NCI-H1436 (cell line): ENCODE measurements at places on chromosomes 6 and 20.

DNA sequence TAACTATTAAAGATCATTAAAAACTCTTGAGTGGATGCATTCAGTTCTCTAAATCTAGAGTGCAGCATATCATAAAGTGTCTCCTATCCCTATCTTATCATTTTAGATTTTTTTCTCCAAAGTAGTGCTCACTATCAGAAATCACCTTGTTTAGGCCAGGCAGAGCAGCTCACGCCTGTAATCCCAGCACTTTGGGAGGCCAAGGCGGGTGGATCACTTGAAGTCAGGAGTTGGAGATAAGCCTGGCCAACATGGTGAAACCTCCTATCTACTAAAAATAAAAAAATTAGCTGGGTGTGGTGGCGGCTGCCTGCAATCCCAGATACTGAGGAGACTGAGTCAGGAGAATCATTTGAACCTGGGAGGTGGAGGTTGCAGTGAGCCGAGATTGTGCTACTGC lies 368.9 kb downstream of the PRKN start:
- no peak for DNase-seq

- no peak for DNase-seq
Measured at GRCh38 chr20:33526769-33527168, 36.9 kb downstream of the CBFA2T2 start.

DNA sequence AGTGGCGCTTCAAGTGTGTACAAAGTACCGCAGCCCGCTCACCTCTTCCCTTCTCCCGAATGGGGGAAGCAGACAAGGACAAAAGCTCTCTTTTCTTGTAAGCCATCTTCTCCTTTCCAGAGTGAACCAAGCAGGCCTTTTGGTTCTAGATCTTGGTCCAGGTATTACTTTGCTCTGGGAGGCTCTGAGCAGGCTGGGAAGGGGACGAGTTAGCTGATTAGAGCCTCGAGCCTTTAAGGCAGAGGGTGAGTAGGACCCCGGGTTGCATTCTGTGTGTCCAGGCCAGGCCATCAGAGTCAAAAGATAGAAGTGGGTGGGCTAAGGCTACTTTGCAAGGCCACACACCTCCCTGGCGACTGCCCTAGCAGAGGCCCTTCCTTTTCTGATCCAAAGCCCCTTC lies 57.6 kb downstream of the GTF2H5 start:
- DNase-seq = no peak

GRCh38 chr6:55040102-55040848 lies 134.0 kb upstream of the HCRTR2 start:
- DNase-seq = no peak

DNA sequence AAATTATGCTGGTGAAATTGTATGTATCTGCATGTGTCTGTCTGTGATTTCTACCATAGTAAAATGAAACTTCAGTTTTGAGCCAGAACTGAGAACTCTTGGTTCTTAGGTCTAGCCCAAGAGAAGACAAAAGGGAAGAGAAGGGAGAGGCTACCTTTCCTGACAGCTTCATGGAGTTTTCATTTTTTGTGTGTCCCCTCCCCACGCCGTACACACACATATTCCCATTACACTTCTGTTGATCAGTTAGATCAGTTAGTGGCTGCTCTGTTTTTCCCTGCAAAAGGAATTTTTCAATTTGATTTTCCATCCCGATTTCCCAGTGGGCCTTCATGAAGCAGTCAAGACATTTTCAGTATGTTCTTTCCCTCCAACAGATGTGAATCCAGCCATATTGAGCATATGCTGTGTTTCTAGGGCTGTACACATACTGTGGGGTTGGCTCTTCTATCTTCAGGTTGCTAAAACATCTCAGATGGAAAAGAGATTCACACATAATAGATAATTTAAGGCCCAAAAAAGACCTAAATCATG lies 52.5 kb downstream of the HIVEP1 start:
- DNase-seq = no peak

DNA sequence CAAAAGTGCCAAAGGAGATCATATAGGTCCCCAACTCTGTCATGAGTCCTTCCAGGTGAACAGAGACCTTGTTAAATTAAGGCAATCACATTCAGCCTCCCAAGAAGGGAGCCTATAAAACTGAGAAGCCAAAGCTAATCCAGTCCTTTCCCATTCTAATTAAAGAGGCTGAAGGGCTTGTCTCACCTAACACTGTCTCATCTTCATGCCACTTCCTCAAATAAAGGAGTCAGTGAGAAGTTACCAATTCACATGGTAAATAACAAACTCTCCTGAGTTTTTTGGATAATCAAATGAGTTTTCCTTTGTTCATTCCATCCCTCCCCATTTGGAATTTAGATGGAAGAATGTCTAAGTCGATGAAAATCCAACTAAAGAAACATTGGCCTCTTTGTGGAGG lies 242.8 kb downstream of the UST start:
- no peak for DNase-seq

DNA sequence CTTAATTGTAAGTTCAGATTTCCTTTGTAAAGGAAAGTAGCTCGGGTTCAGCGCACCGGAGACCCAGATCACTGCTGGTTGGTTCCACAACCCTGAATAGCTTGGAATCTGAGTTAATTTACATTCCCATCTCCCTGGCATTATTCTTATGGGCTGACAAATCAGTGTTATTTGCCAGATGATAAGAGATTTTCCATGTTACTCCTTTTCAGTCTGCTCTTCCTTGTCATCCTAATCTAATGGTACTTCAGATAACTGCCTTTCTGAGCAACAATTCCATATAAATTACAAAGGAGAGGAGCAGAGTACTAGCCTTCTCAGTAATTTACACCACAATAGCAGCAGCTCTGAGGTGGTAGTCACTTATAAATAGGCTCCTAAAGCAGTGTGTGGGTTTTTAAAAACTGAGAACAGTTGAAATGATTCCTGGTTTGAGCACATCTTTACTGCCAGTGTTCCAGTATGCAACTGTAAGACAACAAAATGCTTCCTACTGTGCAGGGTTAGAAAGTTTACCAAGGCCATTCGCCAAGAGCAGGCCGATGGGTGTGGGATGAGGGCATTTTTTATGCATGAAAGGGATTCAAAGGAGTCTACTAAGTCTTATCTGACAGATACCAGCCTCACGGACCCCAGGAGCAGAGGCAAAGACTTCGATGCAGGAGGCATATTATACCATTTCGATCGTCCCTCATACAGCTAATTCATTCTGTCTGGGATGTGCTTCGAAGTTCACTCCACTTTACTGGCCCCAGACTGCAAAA lies 89.7 kb downstream of the NDUFAF5 start:
- no peak for DNase-seq

- DNase-seq = no peak
Measured at GRCh38 chr6:29426654-29427053, 11.9 kb downstream of the OR12D1 start.

DNA sequence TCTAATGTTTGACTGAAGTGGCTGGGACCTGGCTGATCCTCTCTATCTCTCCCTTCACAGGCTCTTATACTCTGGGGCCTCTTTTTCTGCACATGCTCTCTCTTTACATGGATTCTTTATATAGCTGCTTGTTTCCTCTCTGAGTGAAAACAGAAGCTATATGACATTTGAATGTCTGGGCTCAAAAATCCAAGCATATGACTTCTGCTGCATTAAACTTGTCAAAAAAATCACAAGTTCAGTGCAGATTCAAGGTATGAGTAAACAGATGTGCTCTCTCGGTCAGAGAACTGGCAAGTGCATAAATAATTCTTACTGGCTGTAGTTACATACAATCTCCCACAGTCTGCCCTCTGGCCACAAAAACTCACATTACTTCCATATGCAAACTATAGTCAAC lies 96.6 kb downstream of the LCA5 start:
- no peak for DNase-seq

DNA sequence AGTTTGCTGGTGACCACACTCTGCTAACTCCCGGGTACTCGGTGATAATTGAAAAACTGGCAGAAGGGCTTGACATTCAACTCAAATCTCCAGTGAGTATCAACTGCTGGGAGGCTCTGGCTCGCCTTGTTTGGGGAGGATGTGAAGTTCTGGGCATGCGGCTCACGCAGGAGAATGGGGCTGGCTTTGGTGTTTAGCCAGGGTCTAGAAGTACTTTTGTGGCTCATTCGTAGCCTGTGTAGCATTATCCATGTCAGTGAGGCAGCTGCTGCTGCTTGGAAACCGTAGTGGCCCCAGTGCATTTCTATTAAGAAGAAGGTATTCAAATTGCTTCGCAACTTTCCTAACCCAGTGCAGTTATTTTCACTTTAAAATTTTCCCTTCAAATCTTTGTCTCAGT lies 52.2 kb downstream of the KDM1B start:
- DNase-seq = peak; percentile 15

DNA sequence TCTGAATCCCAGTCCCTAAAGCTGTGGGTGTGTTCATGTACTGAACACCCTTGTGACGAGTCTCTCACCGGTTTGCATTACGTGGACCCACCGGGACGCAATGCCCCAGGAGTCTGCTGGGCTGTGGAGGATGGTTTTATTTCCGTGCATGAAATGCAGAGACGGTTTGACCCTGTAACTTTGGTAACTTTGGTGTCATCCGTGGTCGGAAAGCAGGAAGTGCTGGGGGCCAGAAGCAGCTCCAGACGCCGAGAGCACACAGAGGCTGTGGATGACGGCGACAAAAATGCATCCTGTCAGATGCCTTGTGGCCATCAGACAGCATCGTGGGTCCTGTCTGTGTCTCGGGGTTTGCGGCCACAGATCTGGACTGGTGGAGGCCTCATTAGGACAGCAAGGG lies 7.2 kb downstream of the BHLHE23 start:
- DNase-seq = no peak

DNA sequence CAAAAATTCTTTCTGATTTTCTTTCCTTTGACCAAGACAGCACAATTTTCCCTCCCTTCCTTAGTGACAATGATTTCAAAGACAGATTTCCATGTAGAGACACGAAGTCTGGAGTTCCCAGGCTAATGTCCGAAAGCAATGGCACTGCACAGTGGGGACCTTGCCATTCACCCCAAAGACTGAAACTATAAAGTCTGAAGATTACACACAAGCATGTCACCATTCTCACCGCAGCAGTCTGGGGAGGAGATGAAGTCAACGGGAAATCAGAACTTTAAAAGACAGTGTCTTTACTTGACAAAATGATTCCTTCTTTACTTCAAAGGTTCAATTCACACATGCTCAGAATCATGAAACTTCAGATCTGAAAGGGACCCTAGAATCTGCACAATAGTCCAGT lies 8.3 kb downstream of the B4GALT5 start:
- DNase-seq = no peak

DNA sequence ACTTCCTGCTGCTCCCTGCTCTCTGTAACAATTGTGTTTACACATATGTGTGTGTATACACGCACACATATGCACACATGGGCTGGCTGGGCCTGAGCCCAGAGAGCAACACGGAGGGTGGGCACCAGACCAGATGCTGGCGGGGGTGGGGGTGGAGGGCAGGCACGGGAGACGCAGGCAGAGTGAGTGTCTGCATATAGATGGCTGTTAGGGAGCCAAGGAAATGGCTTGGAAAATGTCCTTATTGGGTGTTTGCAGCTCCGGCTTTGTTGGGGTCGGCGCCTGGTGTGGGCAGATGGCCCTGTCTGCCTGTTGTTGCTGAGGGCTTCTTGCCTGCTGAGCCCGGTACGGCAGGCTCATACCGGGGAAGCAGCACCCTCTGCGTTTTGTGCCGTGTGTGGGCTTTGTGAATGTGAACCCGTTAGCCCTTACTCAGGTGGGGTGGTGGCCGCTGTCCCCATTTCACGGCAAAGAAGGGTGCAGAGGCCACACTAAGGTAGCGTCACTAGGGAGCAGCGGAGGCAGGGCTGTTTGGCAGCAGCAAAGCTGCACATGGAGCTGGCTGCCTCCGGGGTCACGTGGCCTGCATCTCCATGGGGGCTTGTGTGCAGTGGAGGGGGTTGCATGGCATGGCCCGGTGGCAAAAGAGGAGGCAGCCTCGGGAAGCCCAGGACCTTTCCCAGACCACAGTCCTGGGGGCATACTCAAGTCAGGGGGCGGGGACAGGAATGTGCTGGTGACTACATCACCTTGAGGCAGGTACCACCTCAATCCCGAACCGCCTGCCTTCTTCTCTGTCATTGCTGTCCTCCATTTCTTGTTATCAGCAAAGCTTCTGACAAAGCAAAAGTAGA lies 47.4 kb upstream of the SRF start:
- DNase-seq = no peak

DNA sequence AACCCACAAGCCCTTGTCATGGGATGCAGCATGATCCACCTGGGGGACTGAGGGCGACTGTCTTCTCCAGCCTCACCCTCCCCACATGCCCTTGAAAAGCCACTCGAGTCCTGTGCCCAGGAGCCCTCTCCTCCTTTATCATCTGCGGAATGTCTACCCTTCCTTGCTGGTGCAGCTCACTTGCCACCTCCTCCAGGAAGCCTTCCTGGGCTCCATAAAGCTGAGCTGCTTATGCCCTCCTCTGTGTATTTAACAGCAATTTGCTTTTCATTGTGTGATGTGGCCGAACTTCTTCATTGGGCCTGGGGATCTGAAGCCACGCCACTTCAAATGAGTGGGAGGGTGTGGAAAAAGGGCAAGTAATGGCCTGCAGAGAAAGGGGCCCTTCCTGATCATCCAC lies 17.8 kb upstream of the RBPJL start:
- no peak for DNase-seq

- no peak for DNase-seq
Measured at GRCh38 chr6:56434606-56435005, 187.2 kb upstream of the COL21A1 start.

DNA sequence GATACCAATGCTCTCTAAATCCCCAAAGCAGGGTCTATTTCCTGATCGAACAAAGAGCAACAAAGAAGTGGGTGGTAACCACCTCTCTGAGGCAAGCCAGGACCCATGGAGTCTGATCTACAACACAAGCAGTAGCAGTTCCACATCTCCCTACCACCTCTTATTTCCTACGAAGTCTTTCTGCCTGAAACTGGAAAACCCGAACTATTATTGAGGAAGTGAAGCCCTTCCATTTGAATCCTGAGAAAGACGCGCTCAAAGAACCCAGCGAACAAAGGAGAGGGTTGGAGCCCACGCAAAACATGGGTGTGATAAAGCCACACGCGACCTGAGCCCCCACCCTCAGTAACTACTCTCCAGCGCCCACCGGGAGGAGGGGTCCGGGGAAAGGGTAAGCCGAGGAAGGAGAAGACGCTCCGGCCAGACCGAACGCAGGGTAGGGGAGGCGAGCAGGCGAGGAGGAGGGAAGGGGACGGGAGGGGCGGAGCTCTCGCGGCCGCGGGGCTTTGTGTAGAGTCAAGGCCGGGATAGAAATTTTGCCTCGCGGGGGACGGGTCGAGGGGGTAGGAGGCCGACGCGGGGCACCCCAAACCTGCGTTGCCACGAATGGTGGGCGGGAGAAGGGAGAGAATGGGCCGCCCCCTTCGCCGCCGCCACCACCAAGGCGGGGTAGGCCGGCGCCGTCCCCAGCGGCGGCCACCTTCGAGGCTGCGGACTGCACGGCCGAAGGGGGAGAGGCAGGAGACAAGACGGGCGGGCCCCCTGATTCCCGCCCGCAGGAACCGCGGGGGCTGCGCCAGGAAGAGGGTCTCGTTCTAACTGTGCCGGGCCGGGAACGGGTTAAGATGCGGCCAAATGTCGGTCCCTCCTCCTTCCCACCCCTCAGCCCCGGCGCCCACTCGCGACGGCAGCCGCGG lies 802 bp downstream of the HDAC2 start:
- peak; percentile 56 for DNase-seq

- no peak for DNase-seq
Measured at GRCh38 chr6:149053848-149054558, 263.5 kb upstream of the TAB2 start.
